ENCODE measurements at places on chromosomes 2 and 18. TPM values are rescaled to one million over a fixed set of nuclear protein-coding genes. Genes with fewer than 3 reads are reported as not detected.

GRCh38 chr2:214242797-214243196, 168.1 kb upstream of the VWC2L start:
- no peak for DNase-seq

GRCh38 chr2:48508461-48509124, 21.4 kb upstream of the STON1 start:
- DNase-seq = peak; percentile 75

Gene MGAT5
- 41.6 TPM for total RNA-seq

Gene PSTPIP2
- 0.51 TPM for total RNA-seq

DNA sequence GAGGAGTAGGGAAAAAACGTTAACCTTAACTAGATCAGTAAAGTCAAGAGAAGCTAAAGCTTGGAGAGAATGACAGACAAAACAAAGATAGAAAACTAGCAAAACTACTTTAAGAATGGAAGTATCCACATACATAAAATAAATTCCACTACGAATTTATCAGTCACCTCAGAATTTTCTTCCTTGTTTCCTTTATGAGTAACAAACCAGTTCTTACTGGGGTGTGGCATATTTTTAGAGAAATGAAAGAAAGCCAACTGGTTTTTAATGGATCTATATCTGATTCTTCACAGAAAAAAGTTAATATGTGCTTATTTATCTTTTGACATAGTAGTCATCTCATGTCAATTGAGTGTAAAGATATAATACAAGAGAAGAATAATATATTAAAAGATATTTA, 2033.7 kb upstream of the CELF4 start:
- no peak for DNase-seq

Gene LYPD1
- not detected for total RNA-seq

Gene SERPINB3
- total RNA-seq = not detected

DNA sequence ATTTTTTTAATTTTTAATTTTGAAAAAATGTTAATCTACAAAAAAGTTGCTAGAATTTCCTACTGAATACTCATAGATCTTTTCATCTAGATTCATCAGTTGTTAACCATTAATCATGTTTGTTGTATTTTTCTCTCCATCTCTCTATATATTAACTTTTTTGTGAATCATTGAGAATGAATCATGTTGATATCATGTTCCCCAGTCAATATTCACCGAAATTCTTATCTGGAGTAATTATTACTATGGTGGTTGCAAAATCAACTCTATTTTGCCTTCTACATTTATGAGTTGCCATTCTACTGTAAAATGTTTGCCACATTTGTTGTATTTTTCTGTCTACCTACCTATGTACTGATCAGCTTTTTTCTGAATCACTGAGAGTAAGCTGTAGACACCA, 154.0 kb downstream of the SPP2 start:
- no peak for DNase-seq

- DNase-seq = no peak
Measured at GRCh38 chr2:26778098-26778497, 7.8 kb upstream of the CENPA start.

- no peak for DNase-seq
Measured at GRCh38 chr2:71906357-71906973, 241.2 kb downstream of the CYP26B1 start.

GRCh38 chr18:31410716-31411483, 34.3 kb downstream of the DSG4 start:
- no peak for DNase-seq

Gene RNU2-63P
- total RNA-seq = 6.8 TPM

DNA sequence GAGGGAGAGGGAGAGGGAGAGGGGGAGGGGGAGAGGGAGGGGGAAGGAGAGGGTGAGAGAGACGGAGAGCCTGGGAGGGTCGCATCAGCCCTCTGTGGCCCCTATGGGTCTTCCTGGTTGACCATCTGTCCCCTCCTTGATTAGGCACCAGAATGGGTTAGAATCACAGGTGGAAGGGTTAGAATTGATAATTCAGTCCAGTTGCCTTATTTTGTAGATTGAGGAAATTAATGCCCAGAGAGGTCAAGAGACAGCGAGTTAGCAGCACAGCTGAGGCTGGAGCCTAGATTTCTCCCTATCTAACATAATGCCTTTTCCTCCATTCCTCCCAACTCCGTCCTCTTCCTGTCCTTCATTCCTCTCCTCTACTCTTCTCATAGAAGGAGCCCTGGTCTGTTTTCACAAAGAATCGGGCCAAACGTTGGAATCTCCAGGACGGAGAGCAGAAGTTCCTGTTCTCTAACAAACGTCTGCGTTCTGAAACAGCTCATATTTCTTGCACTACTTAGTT, 338 bp upstream of the THUMPD2 start:
- no peak for DNase-seq

Gene MC5R
- not detected for total RNA-seq

DNA sequence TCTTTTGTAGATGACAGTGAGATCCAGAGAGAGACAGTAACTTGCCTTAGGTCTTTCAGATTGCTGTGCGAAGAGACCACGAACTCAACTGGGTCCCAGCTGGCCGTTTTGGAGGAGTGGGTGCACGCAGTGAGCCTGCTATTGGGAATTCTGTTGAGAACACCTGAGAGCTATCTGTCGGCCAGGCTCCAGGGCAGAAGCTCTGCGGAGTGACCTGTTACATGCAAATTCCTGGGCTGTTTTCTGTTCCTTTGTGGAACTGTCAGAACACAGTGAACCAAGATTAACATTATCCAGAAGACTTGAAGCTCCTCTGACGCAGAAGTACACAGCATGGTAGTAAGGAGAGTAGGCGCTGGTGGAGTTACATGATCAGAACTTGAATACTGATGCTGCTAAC, 99.5 kb upstream of the LMAN1 start:
- DNase-seq = no peak

DNA sequence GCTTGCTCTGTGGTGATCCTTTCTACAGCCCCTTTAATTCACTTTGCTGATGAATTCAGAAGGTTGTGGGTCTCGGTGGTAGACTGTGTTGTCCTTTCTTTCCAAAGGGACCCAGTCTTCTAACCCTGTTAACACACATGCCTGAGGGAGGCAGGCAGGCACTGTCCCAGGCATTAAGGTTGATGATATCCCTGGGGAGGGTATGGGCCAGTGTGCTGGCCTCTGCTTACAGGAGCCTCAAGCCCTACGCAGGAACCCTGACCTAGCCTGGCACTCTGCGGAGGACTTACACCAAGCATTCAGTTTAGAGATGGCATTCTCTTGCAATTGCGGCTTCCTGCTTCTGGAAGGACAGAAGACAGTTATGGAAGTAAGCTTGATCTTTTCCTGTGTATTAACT, 102.5 kb downstream of the PKP4 start:
- no peak for DNase-seq

DNA sequence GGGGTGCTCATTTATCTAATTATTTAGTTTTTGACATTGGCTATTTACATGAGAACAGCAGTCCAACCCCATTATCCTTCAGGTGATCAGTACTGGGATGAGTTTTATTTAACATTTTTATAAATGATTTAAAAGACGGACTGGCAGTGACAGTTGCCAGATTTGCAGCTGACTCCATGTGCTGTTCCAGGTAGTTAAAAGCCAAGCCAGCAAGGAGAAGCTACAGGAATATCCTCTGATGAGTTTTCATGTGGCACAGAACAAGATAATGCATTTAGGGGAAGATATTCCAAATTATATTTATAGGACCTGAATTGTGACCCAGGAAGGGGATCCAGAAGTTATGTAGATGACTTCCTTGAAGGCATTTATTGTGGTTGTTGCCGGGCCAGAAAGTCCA, 210.0 kb downstream of the MCFD2 start:
- DNase-seq = no peak

- DNase-seq = no peak
Measured at GRCh38 chr2:241269707-241270520, 45.6 kb downstream of the HDLBP start.

Gene SLC30A3
- 0.38 TPM for total RNA-seq

GRCh38 chr2:25619185-25619584, 54.2 kb downstream of the DTNB start:
- no peak for DNase-seq

Gene HRH4
- total RNA-seq = not detected

- no peak for DNase-seq
Measured at GRCh38 chr2:240238201-240238600, 97.7 kb upstream of the OTOS start.

GRCh38 chr2:105460048-105460732, 61.3 kb upstream of the FHL2 start:
- DNase-seq = no peak

- no peak for DNase-seq
Measured at GRCh38 chr2:56286936-56287335, 103.1 kb downstream of the CCDC85A start.

Gene NEU2
- not detected for total RNA-seq

Gene MEIS1
- 6.0 TPM for total RNA-seq

DNA sequence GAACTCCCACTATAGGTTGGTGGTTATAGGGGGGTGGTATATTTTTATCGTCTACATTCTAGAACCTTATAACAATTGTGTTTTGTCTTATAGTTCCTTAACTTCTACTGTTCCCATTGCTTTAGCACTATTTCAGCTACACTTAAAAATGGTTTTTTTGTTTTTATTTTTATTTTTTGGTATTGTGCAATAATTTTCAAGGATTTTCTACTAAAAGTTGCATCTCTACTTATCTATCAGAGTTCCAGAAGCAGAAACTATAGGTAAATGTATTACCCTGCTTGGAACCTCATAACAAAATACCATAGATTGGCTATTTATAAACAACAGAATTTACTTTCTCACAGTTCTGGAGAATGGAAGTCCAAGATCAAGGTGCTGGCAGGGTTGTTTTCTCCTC, 981.6 kb upstream of the CNTNAP5 start:
- no peak for DNase-seq

GRCh38 chr2:63673865-63674533, 85.2 kb downstream of the MDH1 start:
- no peak for DNase-seq

DNA sequence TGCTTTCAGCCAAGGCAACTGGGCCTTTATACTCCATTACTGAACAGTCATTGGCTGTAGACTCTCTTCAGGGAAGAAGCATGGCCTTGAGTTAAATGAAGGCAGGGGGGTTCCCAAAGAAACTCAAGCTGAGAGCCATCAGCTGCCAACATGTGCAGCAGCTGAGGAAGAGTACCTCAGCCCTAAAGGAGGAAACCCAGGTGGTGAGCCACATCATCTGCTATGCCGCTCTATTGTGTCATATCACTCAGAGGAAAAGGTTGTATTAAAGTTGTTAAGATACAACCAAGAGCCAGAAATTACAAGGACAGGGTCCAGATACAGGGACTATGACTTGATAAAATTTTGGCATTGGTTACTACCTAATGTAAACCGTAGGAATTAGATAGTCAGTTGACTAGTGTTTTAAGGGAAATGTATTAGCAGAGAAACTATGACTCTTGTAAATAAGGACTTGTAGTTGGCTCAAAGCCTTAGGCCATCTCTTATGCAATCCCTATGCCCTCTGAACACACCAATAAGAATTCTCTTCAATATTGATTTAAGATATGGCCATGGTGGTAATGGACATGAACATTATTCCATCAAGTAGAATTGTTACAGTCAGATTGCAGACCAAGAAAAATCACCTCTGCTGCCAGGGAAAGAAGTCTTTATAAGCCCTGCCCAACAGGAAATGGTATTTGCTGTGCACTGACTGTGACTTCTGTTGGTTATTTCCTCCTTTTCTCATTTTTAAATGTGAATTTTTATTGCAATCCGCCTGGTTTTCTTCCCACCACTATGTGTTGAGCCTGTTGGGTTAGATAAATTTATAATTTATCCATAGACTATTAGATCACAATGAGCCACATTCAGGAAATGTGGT, 9.2 kb upstream of the LRPPRC start:
- DNase-seq = no peak

DNA sequence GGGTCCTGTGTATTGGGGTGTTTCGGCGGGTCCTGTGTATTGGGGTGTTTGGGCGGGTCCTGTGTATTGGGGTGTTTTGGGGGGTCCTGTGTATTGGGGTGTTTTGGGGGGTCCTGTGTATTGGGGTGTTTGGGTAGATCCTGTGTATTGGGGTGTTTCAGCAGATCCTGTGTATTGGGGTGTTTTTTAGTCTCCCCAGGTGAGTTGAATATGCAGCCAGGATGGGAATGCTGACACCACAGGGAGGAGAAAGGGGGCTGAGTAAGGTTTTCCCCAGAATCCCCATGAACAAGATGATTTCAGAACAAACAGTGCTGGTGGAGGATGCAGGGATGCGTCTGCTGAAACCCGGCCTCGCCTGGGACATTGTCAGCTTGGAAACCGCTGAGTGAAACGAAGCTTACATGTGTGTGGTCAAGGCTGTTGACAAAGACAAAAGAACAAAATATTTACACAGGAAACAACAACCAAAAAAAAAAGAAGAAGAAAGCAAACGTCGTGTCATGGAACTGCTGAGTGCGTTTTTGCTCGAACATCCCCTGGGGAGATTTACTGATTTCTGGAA, 88.5 kb upstream of the ODC1 start:
- no peak for DNase-seq

GRCh38 chr18:80188643-80189530, 58.4 kb downstream of the PARD6G start:
- no peak for DNase-seq
